ENCODE measurements at places on chromosomes 2 and 18.

DNA sequence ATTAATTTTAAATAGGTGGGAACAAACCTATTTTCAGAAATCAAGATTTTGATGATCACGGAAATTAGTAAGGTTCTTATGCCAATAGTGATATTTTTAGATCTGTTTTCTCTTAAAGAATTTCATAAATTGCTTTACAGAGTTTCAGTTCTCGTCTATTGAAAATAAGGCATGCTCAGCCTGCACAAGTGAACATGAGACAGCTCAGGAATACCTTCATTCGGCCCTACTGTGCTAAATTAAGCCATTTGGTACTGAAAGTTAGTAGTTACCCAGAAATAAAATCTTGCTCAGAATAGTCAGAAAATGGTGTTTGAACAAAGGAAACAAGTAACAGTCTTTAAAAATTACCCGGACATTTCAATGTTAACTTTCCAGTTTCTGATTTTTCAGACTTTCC lies 60.4 kb downstream of the DLGAP1 start:
- H3K27me3 ChIP-seq, result no peaks in the 10 kb centered on the region
- peaks cover 5% of the 10 kb centered on the region for H3K4me1 ChIP-seq
- no peak overlapping the region for H3K4me3 ChIP-seq
- no peaks in the 10 kb centered on the region for H3K36me3 ChIP-seq
- H3K27ac ChIP-seq, result no peak overlapping the region
- DNase-seq, result no peak

- H3K36me3 ChIP-seq, result peaks cover 46% of the 10 kb centered on the region
- peaks cover 9% of the 10 kb centered on the region for H3K4me1 ChIP-seq
- no peak overlapping the region for H3K4me3 ChIP-seq
- DNase-seq, result no peak
- H3K27ac ChIP-seq, result no peak overlapping the region
Measured at GRCh38 chr2:23696752-23697045, 230.2 kb downstream of the ATAD2B start.

DNA sequence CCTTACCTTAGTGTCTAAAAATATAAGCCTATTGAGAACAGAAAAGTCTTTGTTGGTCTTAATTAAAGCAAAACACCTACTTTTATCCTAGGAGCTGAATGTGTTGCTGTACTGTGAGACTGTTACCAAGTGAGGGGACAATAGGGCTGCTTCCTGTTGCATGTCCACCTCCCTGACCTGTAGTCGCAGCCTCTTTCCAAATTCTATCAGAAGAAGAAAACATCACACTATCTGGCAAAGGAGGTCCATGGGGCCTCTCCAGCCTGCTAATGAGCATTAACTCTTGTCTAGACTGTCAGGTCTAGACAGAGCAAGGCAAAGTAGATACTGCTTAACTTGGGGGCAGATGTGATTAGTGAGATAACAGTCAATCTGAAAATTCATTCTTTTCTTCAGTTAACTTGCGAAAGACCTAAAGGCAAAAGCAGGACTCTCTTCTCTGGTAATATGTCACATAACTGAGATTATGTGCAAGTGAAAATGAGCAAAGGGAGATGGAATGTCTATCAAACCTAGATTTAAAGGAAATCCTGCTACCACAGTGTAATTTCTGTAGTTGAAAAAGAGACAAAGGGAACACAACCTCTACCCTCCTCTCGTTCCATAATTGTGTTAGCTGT lies 66.9 kb downstream of the CDH20 start:
- H3K4me3 ChIP-seq, result no peak overlapping the region
- DNase-seq, result no peak
- no peaks in the 10 kb centered on the region for H3K27me3 ChIP-seq
- no peaks in the 10 kb centered on the region for H3K36me3 ChIP-seq
- H3K4me1 ChIP-seq, result peaks cover 4% of the 10 kb centered on the region
- no peak overlapping the region for H3K27ac ChIP-seq

DNA sequence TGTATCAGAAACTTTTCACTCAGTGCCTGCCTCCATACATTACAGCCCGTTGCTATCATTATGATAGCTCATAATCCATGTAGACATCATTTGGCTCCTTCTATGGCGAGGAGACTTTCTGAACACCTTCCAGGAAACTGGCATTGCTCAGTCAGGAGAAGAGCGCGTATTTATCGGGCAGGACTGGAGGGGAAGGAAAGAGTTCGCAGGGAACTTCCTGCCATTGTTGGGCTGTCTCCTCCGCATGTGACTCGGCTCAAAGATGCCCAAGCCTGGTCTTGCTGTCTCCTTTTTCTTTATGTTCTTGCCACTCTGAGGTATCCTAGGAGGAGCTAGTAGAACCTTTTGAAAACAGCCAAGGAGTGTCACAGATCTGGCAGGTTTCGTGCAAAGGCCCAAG lies 156.8 kb downstream of the CTIF start:
- H3K27me3 ChIP-seq, result no peaks in the 10 kb centered on the region
- no peak for DNase-seq
- H3K36me3 ChIP-seq, result peaks cover 6% of the 10 kb centered on the region
- H3K4me1 ChIP-seq, result peaks cover 4% of the 10 kb centered on the region
- no peak overlapping the region for H3K27ac ChIP-seq

GRCh38 chr2:64049633-64050220 lies 30.5 kb upstream of the VPS54 start:
- peaks cover 19% of the 10 kb centered on the region for H3K4me1 ChIP-seq
- H3K4me3 ChIP-seq, result no peak overlapping the region
- H3K27me3 ChIP-seq, result no peaks in the 10 kb centered on the region
- peak overlapping the region; percentile 33 for H3K27ac ChIP-seq
- H3K36me3 ChIP-seq, result no peaks in the 10 kb centered on the region
- no peak for DNase-seq

DNA sequence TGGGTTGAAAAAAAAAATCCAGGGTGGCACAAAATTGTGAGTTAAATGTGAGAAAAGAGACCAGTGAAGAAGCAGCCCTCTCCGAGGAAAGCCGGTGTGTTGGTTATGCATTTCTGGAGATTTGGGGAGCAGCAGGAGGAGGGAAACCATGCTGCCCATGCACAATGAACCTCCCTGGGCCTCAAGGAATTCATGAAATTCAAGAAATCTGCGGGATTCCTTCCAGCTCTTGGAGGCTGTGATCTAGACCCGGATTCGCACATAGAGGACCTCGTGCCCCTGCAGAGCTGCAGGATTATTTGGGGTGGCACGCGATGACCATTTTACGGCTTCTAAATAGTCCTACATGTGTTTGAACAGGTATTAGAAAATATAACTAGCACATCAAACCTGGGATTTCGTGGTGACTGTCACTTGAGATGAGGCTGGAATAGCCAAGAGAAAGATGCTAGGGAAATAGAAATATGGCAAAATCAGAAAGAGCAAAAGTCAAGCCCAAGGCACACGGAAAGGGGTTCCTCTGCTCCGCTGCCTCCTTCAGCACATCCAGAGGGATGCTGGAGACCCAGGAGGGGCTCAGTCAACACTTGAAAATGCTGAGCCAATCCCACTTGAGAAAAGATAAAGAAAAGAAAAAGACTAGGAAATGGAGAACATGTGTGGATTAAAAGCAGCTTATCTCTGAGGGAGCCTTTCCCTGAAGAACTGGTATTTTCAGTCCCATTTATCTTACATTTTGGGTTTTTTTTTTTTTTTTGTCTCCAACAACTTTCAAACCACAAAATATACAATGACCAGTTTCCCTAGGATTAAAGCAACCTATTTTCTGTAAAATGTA lies 22.0 kb downstream of the KCTD1 start:
- peaks cover 22% of the 10 kb centered on the region for H3K36me3 ChIP-seq
- peaks cover 56% of the 10 kb centered on the region for H3K4me1 ChIP-seq
- H3K27me3 ChIP-seq, result no peaks in the 10 kb centered on the region
- H3K4me3 ChIP-seq, result peak overlapping the region; percentile 61
- peak overlapping the region; percentile 26 for H3K27ac ChIP-seq
- DNase-seq, result no peak

GRCh38 chr2:189885368-189885767 lies 101.1 kb downstream of the PMS1 start:
- H3K36me3 ChIP-seq, result no peaks in the 10 kb centered on the region
- H3K4me1 ChIP-seq, result peaks cover 2% of the 10 kb centered on the region
- no peak for DNase-seq
- H3K27me3 ChIP-seq, result no peaks in the 10 kb centered on the region

DNA sequence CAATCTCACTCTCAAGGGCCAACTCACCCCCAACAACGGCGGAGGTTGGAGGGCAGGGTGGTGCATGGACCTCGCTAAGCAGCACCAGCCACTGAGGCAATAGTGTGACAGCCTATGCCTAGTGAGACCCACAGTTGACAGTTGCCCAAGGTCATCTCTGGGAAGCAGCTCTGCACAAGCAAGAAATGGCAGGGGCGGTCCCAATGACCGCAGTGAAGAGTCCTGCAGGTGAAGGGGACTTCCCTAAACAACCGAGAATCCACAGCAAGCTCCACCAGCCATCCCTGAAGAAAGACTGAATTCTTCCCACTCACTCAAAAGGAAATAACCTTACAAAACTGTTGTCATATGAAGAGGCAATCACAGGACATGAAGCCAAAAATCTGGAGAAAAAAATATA lies 313.4 kb upstream of the ID2 start:
- H3K27ac ChIP-seq, result no peak overlapping the region
- H3K4me3 ChIP-seq, result no peak overlapping the region
